ENCODE measurements at places on chromosomes 1 and 21.

DNA sequence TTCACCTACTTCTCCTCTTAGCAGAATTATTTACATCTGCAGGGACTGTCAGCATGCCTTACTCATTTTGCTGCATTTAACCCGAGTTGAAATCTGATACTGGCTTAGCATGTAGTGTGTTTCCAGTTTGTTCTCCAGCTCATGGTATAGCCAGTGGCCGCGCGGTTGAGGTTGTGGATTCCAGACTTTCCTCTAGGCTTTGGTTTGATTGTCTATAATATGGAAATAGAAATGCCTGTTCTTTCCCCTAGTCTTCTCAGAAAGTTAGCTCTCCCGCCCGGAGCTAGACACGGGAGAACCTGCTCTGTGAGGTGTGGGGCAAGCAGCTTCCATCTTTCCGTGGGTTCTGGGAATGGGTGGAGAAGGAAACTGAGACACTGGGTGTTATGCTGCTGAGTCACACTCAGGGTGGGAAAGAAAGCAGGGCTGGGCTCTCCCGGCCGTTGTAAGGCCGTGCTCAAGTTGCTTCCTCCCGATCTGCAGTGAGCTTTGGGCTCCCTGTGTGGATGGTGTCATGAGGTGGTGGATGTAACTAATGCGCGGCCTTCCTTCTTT is 206.8 kb upstream of the TMEM51 start:
- no peak for DNase-seq

DNA sequence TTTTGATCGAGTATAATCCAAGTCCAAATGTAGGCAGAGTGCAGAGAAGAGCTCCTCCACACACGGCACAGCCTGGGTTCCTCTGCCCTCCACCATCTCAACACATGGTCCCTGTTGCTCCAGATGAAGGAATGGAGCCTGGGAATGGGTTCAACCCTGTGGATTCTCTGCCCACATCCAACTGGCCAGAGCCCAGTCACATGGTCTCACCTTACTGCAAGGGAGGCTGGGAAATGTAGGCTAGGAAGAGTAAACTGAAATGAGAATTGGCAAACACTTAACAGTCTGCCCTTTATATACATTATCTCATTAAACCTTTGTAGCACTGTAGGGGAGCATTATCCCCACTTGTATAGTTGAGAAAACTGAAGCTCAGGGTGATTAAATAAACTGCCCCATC is 60.1 kb upstream of the RAB4A start:
- DNase-seq: no peak

DNA sequence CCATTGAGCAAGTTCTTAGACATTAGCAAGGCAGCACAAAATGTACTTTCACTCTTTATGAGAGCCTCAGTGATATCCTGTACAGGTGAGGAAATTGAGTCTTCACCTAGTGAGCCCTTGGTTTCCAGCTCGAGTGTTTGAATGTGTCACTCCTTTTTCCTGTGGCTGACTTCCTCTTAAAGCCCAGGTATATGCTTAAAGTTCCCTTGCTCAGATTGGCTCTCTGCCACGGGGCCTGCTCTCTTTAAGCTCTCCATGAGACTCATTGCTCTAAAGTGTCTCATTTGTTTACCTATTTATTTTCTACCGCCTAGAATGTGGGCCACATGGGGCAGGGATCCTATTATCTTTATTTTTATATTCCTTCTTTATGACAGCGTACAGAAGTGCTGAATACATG is 324.9 kb downstream of the SIPA1L2 start:
- DNase-seq: no peak

- DNase-seq: no peak
Measured at GRCh38 chr21:29305068-29305467, 6.3 kb downstream of the BACH1 start.

Data from effector memory CD8-positive, alpha-beta T cell (primary cell).